SK-N-MC (cell line): ENCODE measurements at places on chromosomes 5 and 9.

DNA sequence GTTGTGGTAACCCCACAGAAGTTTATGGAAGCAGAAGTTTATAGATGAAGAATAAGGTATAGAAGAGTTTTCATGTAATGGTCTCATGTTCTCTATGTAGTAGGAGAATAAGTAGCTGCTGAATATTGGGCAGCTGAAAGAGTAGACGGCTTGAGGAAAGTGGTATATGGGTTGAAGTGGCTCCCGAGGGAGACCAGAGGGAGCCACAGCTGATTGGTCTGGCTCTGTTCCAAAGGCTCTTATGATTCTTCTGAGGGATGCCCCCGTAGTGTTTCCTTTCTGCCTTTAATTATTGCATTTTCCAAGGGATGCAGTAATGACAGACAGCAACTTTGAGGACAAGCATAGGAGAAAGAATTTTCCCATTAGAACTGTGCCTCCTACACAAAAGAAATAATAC is 30.1 kb upstream of the TENT2 start:
- peak; percentile 83 for DNase-seq

DNA sequence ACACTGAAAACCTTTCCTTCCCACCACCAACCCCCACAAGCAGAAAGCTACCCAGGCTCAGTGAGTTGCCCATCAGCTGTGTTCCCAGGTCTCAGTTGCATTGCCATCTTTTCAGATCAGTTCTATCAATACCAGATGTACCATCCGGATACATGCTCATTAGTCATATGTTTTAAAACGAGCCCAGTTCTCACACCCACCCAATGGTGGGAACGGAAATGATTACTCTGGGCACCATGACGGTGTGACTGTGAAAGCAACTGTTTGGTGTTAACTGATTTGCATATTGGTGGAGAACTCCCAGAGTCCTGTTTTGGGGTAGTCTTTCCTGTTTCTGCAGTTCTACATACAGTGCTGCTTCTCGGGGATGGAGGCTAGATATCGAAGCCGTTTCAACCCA is 212.3 kb downstream of the TRIM36 start:
- no peak for DNase-seq

- no peak for DNase-seq
Observed at GRCh38 chr5:107700481-107700880, 29.7 kb upstream of the EFNA5 start.

GRCh38 chr9:4748612-4749011 is 7.6 kb upstream of the AK3 start:
- DNase-seq, result no peak

- DNase-seq, result no peak
Observed at GRCh38 chr5:44697025-44697424, 111.7 kb upstream of the MRPS30 start.

- DNase-seq, result peak; percentile 2
Observed at GRCh38 chr9:9352877-9353481, 1259.8 kb downstream of the PTPRD start.

DNA sequence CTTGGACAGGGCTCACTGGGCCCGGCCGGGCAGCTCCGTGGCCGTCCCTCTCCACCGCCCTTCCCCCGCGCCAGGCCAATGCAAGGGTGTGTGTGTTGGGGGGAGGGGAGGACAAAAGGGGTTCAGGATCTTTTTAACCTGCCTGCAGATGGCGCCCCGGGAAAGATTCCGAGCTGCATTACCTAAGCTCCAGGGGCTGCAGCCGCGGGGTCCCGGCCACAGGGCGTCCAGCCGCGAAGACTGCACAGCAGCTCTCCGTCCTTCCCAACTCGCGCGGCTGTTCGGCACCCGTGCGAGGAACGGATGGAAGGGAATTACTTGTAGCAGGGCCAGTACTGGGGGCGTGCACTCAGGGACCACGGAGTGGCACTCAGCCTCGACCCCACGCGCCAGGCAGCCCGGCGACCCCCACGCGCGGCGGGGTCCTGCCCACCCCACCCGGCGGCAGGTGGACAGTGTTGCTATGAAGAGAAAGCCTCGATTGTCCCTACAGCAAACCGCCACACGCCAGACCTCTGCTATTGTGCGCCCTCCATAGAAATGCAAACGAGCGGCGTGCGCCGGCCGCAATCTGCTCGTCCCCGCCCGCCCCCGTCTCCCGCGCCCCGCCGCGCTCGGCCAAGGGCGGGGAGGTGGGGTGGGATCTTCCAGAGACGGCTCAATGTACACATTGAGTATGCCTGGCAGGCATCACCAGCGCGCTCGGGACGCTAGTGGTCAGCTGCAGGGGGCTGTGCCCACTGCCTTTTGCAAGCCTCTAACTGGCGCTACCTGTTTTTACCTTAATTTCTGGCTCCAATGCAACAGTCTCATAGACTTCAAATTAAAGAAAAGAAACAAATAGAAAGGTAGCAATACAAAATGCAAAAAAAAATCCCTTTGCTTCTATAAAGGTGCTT is 796 bp upstream of the GADD45G start:
- DNase-seq, result no peak

DNA sequence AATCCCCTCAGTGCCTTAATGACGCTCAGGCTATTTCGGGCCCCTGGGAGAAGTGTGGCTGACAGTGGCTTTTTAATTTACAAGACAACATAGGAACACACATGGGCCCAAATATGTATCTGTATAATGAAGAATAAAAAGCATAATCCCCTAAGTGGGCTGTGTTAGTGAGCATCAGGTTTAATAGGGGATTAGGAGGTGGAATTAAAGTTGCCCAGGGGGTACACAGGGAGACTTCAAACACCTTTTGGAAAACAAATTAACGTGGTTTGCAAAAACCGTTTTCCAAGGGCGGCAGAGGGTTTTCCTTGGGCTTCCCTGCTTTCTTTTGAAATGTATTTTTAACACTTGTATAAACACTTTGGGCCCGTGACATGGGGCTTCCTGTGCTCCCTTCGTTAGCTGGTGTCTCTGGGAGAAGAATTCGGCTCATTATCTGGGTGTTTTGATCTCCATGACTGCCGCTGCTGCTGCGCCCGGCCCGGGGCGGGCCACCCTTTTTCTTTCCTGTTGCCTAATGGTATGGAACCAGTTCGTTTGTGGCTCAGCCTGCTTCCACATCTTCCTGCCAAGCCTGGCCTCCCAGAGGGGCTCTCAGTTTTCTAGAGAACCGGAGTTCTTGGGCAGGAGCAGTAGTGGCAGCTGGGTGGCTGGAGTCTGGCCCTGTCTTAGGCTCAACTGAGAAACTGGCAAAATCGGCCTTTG is 173.0 kb downstream of the MACROH2A1 start:
- DNase-seq, result no peak

- no peak for DNase-seq
Observed at GRCh38 chr9:89466451-89467277, 31.2 kb downstream of the SEMA4D start.

DNA sequence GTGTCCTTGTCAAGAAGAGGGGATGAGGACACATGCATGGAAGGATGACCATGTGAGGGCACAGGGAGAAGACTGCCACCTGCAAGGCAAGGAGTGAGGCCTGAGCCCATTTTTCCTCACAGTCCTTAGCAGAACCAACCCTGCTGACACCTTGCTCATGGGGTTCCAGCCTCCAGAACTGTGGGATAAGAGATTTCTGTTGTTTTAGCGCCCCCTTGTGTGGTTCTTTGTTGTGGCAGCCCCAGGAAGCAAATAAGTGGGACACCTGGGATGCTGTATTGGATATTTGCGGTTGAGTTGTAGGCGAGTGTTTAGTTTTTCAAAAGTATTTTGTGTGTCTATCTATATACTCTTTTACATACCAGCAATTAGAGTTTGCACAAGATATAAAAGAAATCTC is 206.4 kb downstream of the NXNL2 start:
- DNase-seq, result no peak

GRCh38 chr9:116409129-116409528 is 255.5 kb downstream of the PAPPA start:
- DNase-seq, result no peak

- no peak for DNase-seq
Observed at GRCh38 chr5:170268884-170269283, 28.7 kb downstream of the LCP2 start.

DNA sequence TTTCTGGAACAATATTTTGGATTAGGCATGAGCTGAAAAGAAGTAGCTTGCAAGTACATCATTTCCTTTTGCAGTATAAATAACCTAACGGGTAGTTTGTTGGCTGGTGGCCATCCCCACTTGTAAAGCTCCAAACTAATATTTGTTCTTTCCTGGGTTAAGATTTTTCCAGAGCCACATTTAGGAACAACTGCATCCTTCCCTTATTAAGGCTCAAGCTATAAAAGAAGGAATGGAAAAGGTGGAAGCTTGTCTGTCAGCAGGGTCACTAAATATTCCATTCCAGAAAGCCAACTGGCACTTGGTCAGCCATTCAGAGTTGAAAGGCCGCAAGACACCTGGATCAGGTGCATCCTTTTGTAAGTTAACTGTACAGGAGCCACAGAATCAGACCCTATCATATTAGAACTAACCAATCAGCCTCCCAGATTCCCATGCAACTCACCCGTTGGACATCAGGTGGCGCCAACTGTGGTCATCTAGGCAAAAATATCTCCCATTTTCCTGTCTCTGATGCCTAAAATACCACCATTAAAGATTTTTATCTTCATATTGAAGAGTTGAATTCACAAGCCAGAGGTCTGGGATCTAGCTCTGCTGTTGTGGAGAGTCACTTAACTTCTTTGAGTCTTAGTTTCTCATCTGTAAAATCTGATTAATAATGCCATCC is 82.9 kb downstream of the PTCD2 start:
- DNase-seq, result no peak

GRCh38 chr5:66987126-66987525 is 209.5 kb downstream of the CD180 start:
- DNase-seq, result no peak

GRCh38 chr5:131514316-131515283 is 120.4 kb downstream of the RAPGEF6 start:
- DNase-seq, result peak; percentile 24

GRCh38 chr5:72179028-72179815 is 71.9 kb downstream of the MAP1B start:
- DNase-seq, result no peak

- DNase-seq, result no peak
Observed at GRCh38 chr9:1173211-1173610, 123.1 kb downstream of the DMRT2 start.

GRCh38 chr5:120139039-120139438 is 325.1 kb upstream of the PRR16 start:
- DNase-seq, result peak; percentile 24

GRCh38 chr9:121781145-121781548 is 129.7 kb downstream of the DAB2IP start:
- no peak for DNase-seq

GRCh38 chr5:178399701-178400095 is 167.1 kb upstream of the PHYKPL start:
- no peak for DNase-seq

GRCh38 chr5:63055421-63055820 is 476.8 kb downstream of the LRRC70 start:
- no peak for DNase-seq

- DNase-seq, result no peak
Observed at GRCh38 chr5:78634229-78634628, 14.3 kb downstream of the LHFPL2 start.

GRCh38 chr5:2634399-2635176 is 116.9 kb downstream of the IRX2 start:
- DNase-seq, result no peak

DNA sequence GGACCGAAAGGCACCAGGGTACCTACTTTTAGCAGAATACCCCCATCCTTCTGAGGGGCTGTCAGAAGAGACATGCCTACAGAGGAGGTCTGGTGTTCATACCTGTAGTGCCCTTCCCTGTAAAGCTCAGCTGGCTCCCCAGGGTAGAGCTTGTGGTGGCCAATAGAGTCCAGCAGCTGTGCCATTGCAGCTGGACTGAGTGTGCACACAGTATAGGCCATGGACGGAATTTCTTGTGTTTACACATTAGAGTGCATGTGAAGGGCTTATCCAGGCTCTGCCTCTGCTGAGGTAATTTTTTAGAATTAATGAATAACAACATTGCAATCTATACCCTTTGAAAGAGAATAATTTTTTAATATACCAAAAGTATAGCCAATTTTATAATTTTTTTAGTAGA is 191.0 kb downstream of the ZSWIM6 start:
- DNase-seq, result no peak

GRCh38 chr9:120982836-120983235 is 56.2 kb upstream of the TRAF1 start:
- DNase-seq, result no peak

GRCh38 chr5:157204765-157205164 is 24.1 kb downstream of the ITK start:
- no peak for DNase-seq

DNA sequence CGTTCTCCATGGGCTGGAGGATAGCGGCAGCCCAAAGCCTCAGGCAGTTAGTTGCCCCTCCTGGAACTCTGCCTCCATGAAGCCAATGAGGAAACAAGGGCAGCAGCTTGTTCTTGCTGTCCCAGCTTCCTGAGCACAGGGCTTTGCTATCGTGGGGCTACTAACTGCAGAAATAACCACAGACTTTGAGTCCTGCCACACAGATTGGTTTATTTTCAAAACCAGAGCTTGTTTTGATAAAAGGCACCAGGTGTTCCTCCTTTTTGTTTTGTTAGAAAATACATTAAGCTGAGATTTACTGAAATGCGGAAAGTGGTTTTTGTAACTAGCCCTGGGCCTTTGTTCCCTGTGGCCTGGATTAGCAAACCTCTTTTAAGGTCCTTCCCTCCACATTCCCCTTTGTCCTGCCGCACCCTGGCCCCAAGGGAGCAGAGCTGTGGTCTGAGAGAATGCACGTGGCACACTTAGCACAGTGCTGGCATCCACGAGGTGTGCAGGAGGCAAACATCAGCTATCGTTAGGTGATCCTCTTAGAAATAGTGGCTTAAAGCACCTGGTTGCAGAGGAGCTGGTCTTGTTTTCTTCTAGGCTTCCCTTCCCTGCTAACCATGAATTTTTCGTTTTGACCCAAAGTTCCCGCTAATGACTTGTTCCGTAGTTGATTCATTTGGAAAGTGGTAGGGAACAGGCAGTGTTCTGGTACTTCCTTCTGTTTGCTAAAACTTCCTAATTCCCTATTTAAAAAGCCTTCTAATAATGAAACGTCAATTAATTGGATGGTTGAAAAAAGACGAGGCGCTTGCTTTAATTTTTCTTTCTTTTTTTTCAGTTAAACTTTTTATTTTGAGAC is 21.5 kb downstream of the MVB12B start:
- no peak for DNase-seq

GRCh38 chr5:43353668-43354067 is 40.5 kb upstream of the HMGCS1 start:
- DNase-seq, result no peak

- DNase-seq, result no peak
Observed at GRCh38 chr5:140869555-140869886, 764 bp downstream of the PCDHA11 start.

GRCh38 chr5:100777680-100778300 is 125.3 kb downstream of the ST8SIA4 start:
- DNase-seq, result peak; percentile 88
